K562 (cell line): ENCODE measurements at places on chromosomes 12 and 14. TPM values are rescaled to one million over a fixed set of nuclear protein-coding genes. Genes with fewer than 3 reads are reported as not detected.

ADAM21 gene
- not detected in 2 replicates for total RNA-seq

BEGAIN gene
- 0.55 and 1.1 TPM in 2 replicates for total RNA-seq

GRCh38 chr12:11795192-11795912 lies 145.9 kb downstream of the ETV6 start:
- no peak for DNase-seq

DNA sequence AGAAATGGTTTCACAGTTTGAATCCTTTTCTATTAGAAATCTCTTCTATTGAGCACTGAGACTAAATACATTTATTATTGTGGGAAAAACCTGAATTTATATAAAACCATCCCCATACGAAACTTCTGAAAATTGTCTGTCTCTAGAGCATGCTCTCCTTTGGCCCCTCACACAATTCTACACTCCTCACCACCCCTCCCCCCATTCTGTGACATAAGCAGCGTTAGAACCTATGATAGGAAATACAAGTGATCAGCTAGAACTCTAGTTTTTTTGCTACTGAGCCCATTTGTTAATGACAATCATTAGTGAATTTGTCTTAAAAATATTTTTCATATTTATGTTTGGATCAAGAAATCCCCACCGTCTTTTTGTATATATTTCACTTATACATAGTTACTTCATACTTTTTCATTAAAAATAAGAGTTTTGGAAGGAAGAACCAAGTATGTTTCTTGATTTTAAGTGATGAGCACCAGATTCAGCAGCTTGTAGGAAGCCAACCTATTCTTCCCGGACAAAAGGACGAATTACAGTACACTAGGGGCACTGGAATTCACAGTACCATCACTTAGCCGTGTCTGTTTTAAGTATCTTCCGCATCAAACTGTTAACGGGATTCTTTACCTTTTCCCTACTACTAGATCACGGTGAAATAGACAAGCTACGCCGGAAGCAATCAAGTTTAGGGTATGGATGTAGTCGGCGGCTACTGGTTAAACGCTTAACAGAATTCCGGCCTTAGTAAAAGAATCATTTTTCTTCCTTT lies 724 bp downstream of the GTSF1 start:
- DNase-seq, result peak; percentile 32

- DNase-seq, result no peak
These were observed 12.9 kb downstream of the BCL2L14 start for GRCh38 chr12:12083688-12084087.

GRCh38 chr12:12901158-12901791 lies 9.9 kb downstream of the GPRC5A start:
- DNase-seq, result no peak

DNA sequence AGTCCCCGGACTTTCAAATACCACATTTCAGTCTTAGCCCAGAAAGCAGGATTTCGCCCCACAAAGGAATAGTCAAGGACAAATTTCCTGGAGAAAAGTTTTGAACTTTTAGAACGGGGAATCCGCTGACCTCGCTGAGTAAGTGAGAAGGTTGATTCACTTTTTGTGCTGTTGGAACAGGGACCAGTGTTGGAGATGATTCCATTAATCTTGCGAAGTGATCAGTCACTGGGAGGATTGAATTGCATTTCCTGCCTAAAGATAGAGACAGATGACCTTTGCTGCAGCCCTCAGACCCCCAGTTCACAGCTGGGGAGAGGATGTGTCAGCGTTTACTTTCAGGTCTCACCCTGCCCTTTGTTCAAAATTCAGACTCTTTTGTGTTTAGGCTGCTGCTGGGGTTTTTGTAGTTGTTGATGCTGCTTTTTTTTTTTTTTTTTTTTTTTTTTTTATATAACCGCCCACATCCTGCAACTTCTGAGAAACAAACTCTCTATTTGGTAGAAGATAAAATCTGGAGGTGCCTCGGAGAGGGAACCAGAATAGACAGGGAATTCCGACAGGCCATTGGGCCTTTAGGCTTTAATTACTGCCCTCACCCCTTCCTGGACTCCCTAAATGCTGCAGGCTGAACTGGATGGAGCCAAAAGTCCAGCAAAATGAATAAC lies 9.8 kb upstream of the KDM2B start:
- no peak for DNase-seq

DNA sequence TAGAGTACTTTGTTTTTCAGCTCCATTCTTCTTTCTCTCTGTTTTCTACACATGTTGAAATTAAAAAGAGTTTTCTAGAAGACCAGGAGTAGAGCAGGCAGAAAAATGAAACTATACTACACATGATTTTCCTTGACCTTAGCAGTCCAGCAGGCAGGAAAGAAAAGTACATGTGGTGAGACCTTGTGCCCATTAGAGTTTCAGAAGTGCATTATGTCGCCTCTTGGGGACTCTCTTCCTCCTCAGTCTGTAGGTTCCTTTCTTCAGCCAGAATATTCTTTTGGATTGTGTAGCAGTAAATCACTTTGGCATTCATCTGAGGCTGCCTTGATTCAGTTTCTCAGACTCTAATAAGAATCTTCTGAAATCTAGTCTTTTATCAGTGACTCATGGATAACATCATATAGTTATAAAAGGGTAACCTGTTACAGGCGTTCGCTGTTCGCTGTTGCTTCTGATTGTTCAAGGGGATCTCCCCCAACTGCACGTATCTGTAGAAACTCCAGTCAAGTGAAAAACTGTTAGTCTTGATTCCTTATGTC lies 161.8 kb downstream of the ANO4 start:
- DNase-seq, result no peak

GRCh38 chr14:68924186-68925158 lies 54.6 kb downstream of the ACTN1 start:
- no peak for DNase-seq

GRCh38 chr14:101518611-101519473 lies 42.5 kb upstream of the DIO3 start:
- DNase-seq, result no peak

DNA sequence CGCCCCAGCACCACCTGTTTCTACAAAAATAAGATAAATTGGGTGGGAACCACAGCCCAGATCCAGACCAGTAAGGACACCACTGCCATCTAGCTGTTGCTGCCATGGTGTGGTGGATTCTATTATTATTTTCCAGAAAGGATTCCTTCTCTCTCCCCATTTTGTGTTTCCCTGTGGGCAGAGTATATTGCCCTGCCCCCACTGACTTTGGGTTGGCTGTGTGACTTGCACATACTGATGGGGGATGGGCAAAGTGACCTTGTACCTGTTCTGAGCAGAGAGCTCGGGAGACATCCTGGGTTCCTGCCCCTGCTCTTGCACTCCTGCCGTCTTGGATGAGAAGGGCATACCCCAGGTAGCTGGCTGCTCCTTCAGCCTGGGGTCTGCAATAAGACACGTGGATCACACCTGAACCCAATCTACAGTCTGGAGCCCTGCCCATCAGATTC lies 24.3 kb downstream of the MOAP1 start:
- DNase-seq, result peak; percentile 70
